ENCODE measurements at places on chromosomes 16 and 17.
A peak's percentile ranks its signal among the peaks of the same experiment; 100 is the strongest.

DNA sequence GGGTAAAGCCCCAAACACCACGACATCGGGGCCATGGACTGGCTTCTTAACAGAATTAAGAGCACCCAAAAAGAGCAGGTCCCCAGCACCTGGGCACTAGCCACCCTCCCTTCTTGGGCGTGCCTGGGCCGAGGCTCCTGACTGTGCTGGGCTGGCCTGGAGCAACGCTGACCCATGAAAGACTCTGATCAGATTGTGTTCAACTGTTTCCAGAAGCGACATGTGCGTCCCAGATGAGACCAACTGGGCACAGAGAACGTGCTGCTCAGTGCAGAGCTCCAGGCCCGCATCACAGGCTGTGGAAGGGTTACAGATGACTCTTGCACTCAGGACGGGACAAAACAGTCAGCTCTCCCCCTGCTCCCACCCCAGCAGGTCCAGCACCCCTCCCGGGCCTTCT, 100.7 kb downstream of the KCNJ12 start:
- no peak for DNase-seq

- DNase-seq = no peak
Observed at GRCh38 chr16:47254756-47255155, 111.0 kb upstream of the NETO2 start.

- DNase-seq = no peak
Observed at GRCh38 chr17:57721967-57722703, 23.0 kb downstream of the CCDC182 start.

DNA sequence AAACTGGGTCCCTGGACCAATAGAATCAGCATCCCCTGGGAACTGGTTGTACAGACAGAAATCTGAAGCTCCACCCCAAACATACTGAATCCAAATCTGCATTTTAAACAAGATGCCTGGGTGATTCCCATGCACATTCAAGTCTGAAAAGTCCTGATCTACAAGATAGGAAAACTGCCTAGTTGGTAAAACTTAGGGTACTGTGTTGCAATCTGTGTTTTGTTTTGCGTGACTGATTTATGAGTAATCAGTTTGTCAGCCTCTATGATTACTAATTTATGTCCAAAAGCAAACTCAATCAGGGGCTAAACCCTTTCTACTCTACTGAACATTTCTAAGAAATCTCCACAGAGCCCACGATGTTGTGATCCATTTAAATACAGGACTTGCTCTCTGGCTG, 103.8 kb downstream of the YPEL2 start:
- no peak for DNase-seq

DNA sequence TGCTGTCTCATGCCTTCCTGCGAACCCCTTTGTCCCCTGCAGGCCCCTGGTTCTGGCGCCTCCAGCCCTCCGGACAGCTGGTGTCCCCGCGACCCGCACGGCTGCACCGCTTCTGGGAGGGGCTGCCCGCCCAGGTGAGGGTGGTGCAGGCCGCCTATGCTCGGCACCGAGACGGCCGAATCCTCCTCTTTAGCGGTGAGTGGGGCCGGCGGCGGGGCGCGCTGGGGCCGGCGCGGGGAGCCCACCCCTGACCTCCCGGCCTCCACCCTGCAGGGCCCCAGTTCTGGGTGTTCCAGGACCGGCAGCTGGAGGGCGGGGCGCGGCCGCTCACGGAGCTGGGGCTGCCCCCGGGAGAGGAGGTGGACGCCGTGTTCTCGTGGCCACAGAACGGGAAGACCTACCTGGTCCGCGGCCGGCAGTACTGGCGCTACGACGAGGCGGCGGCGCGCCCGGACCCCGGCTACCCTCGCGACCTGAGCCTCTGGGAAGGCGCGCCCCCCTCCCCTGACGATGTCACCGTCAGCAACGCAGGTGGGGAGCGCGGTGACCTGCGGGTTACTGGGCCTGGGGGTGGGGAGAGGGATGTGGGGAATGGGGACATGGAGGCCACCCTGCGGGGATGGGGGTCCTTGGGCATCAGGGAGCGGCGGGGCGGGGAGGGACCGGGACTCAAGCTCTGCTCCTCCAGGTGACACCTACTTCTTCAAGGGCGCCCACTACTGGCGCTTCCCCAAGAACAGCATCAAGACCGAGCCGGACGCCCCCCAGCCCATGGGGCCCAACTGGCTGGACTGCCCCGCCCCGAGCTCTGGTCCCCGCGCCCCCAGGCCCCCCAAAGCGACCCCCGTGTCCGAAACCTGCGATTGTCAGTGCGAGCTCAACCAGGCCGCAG, 7.1 kb upstream of the IL32 start:
- peak; percentile 43 for DNase-seq

GRCh38 chr17:39235555-39236449, 10.1 kb upstream of the STAC2 start:
- no peak for DNase-seq

DNA sequence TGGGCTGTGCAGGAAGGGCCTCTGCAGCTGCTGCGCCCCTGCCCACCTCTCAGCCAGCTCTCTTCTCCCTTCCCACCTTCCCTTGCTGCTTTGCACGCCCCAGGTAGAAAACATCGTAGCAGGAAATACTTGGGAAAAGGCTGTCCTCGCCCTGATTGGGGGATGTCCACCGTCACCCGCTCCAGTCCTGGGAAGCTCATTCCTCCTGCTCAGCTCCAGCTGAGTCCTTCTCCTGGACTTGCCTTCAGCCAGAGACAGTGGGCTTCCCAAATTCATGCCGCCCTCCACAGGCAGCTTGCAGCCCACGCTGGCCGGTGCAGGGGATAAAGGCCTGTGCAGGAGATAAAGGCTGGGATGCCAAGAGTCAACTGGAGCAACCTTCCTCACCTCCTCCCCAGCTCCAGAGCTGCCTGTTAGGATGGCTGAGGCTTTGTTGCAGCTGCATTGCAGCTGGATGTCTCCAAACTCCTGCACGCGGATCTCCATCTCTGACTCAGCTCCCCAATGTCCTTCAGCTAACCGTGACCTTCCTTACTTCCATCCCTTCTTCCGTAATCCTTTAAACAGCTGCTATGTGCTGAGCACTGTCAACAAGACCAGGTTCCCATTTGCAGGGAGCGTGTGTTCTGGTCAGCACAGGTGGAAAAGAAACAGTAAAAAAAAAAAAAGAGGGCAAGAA, 402.0 kb upstream of the TNRC6C start:
- DNase-seq = no peak

- no peak for DNase-seq
Observed at GRCh38 chr16:54926166-54926838, 4.4 kb upstream of the IRX5 start.

DNA sequence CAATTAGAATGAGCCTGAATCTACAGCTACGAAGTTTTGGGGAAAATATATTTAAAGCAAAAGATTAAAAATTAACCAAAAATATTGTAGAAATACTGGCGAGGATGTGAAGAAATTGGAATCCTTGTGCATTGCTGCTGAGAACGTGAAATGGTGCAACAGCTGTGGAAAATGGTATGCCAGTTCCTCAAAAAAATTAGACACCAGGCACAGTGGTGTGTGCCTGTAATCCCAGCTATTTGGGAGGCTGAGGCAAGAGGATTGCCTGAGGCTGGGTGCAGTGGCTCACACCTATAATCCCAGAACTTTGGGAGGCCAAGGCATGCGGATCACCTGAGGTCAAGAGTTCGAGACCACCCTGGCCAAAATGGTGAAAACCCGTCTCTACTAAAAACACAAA, 119.9 kb upstream of the TMEM97 start:
- no peak for DNase-seq

DNA sequence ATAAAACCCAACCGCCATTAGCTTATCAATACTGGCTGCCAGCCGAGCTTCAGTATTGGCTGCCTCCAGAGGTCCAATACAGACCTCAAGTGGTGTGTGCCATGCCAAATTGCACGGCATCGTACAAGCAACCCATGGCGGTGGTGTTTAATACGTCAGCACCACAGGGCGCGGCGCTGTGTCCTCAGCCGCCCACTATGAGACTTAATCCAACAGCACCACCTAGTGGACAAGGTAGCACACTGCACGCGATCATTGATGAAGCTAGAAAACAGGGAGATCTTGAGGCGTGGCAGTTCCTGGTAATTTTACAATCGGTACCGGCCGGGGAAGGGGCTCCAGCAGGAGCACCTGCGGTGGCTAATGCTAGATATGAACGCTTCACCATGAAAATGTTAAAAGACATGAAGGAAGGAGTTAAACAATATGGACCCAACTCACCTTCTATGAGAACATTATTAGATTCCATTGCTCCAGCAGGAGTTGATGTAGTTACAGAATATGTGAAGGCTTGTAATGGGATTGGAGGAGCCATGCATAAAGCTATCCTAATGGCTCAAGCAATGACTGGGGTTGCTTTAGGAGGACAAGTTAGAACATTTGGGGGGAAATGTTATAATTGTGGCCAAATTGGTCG, 15.4 kb downstream of the FLYWCH1 start:
- peak; percentile 69 for DNase-seq

DNA sequence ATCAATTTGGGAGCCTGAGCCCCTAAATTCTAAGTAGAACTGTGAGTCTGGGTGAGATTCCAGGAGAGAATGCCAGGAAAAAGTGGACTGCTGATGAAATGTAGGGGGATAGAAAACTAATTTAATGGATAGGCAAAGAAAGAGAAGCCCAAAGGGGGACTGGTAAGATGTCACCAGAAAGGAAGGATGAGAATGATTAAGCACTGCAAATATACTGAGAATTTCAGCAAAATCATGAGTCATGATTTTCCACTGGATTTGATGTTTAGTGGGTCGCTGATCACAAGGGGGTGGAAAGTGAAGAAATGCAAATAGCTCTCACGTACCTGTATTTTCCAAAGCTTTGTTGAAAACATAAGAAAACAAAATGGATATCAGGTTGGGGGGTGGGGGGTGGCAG, 201.8 kb downstream of the SLC39A11 start:
- DNase-seq = no peak

Measured in T-helper 1 cell (primary cell).